NCI-H226 (cell line): ENCODE measurements at places on chromosomes 4 and X.

DNA sequence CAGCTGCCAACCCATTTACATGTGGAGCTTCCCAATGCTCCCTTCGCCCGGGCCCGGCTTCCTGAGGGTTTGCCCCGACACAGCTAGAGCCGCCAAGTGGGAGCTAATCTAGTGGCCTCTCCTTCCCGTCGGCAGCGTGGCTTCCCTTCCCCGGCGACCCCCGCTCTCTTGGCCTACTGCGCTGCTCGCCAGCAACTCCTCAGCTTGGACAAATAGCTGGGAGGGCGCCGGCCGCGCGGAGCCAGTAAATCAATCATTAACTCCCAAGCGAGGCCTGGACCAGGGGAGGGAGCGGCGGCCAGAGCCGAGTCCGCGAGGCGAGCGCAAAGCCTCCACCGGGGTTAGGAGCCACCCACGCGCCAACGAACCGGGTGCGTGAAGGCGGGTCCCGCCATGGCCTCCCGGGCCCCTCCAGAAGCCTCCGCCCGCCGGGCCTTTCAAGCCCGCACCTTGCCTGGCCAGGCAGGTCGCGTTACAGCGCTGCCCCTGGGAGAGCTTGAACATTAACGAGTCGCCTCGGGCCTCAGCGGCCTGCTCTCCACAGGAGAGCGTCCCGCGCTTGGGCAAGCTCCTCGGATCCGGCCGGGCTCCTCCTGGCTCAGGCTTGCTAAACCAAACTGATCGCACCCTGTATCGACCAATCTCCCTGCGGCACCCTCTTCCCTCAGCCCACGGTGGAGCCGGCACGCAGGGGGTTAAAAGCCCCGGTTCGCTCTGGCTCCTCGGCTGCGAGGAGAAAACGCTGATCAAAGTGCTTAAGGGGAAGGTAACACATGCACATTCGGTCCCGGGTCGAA lies 10.6 kb upstream of the BCOR start:
- no peak for DNase-seq

GRCh38 chr4:25860586-25861279 lies 2.1 kb downstream of the SEL1L3 start:
- DNase-seq: peak; percentile 37

DNA sequence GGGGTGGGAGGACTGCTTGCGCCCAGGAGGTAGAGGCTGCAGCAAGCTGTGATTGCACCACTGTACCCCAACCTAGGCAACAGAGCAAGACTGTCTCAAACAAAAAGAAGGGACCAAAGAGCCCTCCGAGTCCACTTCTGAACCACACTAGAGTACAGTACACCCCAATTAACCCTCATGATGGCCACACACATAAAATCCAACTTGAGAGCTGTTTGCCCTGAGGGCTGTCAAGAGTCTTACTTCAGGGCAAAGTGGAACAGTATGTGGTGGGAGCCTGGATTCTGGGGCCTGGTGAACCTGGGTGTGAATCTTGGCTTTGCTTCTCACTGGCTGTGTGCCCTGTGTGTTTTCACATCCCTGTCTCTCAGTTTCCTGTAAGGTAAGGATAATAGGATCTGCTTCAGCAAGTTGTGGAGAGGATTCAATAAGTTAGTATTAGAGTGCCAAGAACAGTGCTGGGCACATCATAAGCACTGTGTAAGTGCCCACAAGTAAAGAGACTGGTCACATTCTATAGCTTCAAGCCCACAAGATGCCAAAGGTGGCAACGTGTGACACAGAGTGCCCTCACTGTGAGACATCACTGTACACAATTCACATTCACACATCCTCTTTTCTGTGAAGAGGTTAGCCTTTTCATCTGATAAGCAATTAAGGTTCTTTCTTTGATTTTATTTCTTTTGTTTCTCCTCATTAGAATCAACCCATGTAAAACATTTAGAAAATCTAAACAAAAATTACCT lies 52.1 kb downstream of the LEF1 start:
- DNase-seq: no peak

DNA sequence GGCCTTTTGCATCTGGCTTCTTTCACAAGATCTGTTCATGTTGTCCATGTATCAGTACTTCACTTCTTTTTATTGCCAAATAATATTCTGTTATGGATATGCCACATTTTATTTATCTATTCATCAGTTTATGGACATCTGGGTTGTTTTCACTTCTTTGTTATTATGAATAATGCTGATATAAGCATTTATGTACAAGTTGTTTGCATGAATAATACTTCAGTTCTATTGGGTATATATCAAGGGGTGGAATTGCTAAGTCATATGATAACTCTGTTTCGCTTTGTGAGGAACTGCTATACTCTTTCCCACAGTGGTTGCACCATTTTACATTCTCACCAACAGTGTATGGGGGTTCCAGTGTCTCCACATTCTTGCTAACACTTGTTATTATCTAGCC lies 190.4 kb downstream of the RBMX2 start:
- no peak for DNase-seq

GRCh38 chr4:141826260-141826659 lies 189.9 kb downstream of the IL15 start:
- DNase-seq: peak; percentile 49

DNA sequence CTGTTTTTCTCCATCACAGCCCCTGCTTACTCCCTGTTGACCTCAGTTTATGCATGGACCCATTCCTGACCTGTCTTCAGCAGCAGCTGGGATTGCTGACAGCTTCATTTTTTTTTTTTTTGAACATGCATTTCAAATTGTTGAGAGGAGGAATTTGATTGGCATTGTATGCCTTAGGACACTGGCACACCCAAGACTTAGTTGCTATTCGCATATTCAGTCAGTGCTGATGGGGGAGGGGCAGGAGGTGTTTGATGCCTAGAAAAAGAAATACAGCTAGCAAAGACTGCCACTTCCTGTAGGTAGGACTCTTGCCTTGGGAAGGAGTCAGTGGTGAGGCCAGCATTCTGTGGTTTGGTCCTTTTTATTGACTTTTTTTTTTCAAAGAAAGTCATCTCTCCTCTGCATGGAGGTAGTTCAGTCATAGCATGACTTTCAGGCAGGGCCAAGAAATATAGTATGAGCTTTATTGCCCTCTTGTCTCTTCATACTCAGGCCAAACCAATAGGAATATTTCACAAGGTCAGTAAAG lies 33.6 kb upstream of the XK start:
- no peak for DNase-seq

- no peak for DNase-seq
These were observed 983.7 kb upstream of the LCORL start for GRCh38 chr4:19005211-19005610.

DNA sequence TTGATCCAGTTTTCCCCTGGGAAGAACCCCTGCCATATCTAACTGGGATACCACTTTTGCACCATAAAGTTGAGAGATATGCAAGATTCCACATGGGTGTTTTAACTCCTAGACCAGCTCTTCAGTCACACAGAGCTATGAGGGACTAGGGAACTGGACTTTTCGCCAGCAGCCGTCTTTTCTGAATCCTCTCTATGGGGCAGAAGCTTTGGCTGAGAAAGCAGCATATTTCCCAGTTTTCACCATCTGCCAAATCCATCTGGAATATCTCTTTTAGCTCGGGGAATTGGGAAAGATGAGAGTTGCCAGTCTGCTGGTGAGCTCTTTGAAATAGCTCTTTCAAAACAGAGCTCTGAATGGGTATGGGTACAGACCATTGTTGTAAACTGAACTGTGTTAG lies 20.9 kb downstream of the APOOL start:
- no peak for DNase-seq

DNA sequence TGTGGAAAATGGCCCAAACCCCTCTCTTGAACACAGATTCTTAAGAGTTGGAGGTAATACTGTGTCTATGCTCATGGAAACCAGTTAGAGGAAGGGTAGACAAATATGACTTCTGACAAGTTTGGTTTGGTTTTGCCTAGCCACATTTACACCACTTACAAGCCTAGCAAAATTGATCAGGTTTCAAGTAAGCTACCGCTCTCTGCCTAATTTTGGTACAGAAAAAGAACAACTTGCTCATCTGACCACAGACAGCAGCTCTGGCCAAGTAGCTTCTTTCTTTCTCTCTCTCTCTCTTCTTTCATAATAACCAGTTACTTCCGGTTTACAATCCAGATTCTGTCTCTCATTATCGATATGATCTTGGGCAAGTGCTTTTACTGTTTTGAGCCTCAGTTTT lies 260.0 kb downstream of the GLUD2 start:
- DNase-seq: no peak

GRCh38 chrX:40465735-40466551 lies 114.8 kb upstream of the ATP6AP2 start:
- no peak for DNase-seq

GRCh38 chr4:20043991-20044390 lies 207.7 kb upstream of the SLIT2 start:
- DNase-seq: no peak

DNA sequence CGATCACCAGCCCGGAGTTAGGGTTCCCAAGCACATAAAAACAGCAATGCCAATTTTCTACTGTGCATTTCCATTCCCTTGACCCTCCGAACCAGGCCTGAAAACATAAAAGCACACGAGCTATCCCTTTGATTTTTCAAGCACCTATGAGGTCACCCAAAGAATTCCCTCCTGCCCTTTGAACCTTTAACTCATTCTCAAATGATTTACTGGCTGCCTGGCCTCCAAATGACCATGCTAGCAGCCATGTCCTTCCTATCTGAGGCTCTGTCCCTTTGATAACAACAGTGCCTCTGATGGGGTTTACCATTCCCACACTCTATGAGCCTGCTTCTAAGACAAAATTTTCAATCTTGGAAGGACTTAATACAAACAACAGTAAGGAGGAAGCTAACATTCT lies 15.2 kb downstream of the SHROOM4 start:
- DNase-seq: no peak

DNA sequence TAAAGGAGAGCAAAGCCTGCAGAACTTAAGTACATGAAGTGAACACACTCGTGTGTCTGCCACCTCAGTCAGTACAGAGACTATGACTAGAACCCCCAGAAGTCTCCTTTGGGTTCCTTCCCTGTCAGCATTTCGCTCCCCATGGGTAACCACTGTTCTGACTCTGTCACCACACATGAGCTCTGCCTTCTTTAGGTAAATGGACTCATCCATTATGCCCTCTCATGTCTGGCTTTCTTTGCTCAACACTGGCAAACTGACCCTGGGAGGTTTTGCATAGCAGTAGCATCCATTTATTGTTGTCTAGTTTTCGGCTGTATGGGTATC lies 38.5 kb downstream of the TBC1D14 start:
- no peak for DNase-seq

DNA sequence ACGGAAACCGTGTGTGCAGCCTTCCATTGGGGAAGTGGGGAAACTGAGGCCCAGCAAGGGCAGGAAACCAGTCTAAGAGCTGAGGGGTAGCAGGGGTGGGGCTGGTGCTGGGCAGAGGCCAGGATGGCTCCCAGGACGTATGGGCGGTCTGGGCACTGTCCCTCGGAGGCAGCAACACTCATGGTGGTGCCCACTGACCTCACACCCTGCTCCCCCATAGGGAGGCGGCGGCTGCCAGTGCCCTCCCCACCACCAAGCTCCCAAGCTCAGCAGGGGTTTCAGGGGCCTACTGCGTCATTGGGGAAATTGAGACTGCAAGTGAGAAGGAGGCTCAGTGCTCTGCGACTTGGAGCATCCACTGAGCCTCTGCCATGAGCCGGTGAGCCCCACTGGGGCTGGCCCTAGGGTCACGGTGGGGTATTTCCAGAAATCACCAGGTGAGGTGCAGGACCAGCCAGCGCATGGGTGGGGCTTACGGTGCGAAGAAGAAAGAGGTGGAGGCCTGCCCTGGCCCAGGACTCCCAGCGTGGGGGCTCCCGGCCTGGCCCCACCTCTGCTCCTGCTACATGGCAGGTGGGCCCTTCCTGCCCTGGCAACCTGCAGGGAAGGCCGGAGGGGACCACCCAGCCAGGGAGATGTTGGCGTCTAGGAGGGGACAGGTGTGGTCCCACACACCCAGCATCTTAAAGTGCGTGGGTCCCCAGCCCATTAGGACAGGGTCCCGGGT lies 915 bp downstream of the MSANTD1 start:
- DNase-seq: no peak
